ENCODE measurements at places on chromosomes 4 and X.

DNA sequence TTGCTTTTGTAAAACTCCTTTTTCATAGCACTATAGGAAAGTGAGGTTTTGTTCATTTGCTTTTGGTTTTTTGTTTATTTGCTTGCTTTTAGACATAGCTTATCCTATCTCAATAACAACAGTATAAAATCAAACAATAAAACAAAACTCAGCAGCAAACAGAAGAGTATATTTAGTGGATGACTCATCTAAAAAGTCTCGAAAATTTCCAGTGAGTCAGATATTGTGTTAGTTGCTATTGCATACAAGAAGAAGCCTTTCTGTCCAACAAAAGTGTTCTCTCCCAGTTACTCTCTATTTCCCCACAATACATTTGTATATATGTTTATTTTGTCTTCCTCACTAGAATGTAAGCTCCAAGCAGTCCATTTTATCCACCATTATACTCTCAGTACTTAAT lies 36.0 kb upstream of the NPNT start:
- DNase-seq, result peak; percentile 44

DNA sequence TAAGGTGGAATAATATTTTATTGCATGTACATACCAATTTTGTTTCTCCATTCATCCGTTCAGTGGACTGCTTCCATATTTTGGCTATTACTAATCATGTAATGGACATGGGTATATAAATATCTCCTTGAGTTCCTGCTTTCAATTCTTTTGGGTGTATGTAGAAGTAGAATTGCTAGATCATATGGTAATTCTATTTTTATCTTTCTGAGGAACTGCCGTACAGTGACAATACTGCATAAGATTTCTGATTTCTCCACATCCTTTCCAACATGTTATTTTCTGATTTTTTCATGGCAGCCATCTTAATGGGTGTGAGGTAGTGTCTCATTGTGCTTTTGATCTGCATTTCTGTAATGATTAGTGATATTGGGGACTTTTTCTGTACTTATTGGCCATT lies 19.2 kb downstream of the ALPK1 start:
- no peak for DNase-seq

- DNase-seq, result no peak
These were observed 743 bp downstream of the ANTXR2 start for GRCh38 chr4:80072228-80072743.

GRCh38 chrX:17546356-17546755 lies 171.4 kb downstream of the NHS start:
- no peak for DNase-seq

DNA sequence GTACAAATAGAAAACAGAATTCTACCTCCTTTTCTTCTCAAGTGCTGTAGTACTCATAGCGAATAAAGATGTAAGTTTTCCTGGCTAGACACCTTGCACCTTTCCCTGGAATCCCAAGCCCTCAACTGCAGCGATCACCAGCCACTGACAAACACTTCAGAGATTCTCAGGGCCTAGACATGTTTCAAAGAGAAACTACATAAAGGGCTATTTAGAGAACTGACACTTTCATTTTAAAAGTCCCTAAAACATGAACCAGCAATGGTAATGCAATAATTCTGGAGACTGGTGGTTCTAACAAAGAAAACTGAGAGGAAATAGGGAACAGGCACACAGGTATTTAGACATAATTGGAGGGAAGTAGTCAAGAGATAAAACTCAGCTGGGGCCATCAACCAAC lies 35.7 kb downstream of the FANCB start:
- no peak for DNase-seq

DNA sequence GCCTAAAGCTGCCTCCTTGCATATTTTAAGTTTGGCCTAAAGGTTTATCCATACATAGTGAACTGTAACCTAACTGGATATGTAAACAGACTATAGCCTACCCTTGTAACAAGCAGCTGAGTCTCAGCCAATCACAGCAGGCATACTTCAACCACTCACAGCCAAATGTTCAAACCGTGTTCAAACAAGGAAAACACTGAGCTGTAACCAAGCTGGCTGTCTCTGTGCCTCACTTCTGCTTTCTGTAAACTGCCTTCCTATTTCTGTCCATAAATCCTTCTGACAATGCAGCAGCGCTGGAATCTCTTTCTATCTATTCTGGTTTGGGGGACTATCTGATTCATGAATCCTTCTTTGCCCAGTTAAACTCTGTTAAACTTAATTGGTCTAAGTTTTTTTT lies 16.4 kb downstream of the DSPP start:
- no peak for DNase-seq

- no peak for DNase-seq
These were observed 40.1 kb upstream of the HELT start for GRCh38 chr4:184978211-184978610.

GRCh38 chrX:23752740-23753415 lies 9.8 kb upstream of the ACOT9 start:
- no peak for DNase-seq

DNA sequence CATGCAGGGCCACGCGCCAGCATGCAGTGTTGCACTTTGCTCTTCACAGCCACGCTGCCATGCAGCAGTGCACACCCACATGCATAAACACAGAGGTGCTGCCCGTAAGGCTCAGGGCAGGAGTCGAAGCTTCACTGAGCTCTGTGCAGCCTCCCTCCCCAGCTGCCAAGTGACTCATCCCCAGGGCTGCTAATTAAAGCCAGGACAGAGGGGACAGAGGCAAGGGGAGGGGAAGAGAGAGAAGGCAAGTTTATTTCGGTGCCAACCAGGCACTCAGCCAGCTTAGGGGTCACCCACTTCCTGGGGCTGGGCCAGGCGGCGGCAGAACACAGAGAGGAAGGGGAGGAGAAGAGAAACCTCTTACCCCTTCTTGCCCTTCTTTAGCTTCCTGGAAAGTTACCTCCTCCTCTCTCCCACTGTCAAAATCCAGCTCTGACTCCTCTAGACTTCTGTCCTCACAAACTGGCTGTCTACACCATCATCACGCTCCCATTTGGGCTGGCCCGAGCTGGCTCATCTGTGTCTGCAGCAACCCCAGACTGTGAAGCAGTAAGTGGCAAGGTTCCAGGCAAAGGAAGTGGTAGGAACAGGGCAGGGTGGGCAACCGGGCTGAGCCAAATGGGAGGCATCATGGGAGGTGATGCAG lies 6.2 kb upstream of the IQSEC2 start:
- DNase-seq, result peak; percentile 79

GRCh38 chr4:83850435-83850834 lies 314.5 kb downstream of the GPAT3 start:
- DNase-seq, result peak; percentile 40

GRCh38 chr4:19508442-19508841 lies 743.3 kb upstream of the SLIT2 start:
- no peak for DNase-seq

DNA sequence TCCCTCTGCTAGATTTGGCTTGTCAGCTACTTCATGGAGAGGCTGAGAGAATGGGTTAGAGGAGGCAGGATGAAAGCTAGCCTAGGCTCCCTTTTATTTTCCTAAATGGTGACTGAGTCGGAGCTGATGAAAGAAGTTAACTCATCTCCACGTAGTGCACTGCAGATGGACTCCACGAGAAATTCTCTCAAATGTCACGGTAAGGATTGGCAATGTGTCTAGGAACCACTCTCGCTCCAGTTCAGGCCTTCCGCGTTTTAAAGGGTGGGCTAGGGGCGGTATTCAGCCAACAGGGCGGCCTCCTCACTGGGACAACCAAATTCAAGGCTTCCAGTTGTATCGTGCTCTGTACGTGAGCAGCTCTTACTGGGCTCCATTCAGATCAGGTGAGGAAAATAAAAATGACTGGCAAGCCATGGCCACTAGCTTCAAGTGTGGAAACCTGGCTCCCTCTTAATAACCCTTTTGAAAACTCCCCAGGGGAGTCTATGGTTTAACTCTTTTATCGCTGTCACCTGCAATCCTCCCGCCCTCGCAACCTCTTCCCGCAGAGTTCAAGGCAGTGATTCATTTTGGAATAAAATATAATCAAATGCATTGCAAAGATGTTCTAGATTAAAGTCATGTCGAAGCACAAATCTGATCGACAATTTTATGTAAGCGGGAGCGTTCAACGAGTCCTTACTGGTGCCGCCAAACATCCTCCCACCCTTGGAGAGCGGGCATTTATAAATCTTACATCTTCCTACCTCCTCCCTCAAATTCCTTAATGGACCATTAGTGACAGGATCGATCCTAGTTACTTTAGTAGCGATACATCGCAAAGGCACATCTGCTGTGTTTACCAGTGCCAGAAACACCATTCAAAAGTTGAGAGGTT lies 1.2 kb downstream of the SPOCK3 start:
- DNase-seq, result no peak

- peak; percentile 19 for DNase-seq
These were observed 292.0 kb downstream of the CCSER1 start for GRCh38 chr4:90419124-90419711.

- peak; percentile 49 for DNase-seq
These were observed 73.1 kb downstream of the QRFPR start for GRCh38 chr4:121307445-121308327.

GRCh38 chrX:56066016-56066415 lies 166.1 kb upstream of the KLF8 start:
- no peak for DNase-seq

Data from urothelium cell line (cell line).